ENCODE measurements at places on chromosomes 6 and 20.

DNA sequence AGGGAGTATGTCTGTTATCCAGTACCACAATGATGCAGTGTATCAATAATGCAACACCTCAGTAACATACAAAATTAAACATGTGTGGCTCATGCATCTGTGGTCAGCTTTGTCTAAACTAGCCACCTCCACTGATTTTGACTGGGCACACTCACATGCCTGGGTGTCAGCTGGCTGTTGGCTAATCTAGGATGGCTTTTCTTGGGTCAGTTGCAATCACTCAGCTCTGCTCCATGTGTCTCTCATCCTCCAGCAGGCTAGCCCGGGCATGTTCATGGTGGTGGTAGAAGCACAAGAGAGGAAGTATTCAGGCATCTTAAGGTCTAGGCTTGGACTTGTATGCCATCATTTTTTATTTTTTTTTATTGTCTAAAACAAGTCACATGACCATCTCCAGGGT, 59.3 kb upstream of the JAG1 start:
- no peak for DNase-seq

- DNase-seq, result no peak
Observed at GRCh38 chr20:3606021-3606420, 57.2 kb downstream of the GFRA4 start.

GRCh38 chr6:157432231-157432891, 51.4 kb downstream of the ZDHHC14 start:
- no peak for DNase-seq

GRCh38 chr20:62711703-62712101, 3.1 kb downstream of the NTSR1 start:
- no peak for DNase-seq

- no peak for DNase-seq
Observed at GRCh38 chr6:132053511-132053910, 102.3 kb upstream of the CCN2 start.

DNA sequence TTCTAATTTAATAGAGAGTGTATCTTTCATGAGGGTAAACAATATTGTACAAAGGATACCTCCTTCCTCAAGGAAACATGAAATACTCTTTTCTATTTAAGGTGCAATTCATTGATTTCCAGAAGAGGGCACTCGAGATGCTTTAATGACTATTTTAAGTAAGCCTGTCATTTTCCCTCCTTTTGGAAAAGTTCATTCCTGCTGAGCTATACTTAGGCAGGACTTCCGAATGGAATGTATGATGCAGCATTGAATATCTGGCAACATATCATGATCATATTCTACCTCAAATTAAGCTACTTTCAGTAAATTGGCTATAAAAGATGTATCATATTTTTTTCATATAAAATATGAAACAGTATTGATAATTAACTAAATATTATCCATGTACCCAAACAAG, 5.0 kb downstream of the DST start:
- DNase-seq, result no peak

GRCh38 chr6:150304429-150304828, 64.4 kb upstream of the IYD start:
- no peak for DNase-seq

GRCh38 chr6:56864171-56864616, 90.7 kb upstream of the BEND6 start:
- no peak for DNase-seq

DNA sequence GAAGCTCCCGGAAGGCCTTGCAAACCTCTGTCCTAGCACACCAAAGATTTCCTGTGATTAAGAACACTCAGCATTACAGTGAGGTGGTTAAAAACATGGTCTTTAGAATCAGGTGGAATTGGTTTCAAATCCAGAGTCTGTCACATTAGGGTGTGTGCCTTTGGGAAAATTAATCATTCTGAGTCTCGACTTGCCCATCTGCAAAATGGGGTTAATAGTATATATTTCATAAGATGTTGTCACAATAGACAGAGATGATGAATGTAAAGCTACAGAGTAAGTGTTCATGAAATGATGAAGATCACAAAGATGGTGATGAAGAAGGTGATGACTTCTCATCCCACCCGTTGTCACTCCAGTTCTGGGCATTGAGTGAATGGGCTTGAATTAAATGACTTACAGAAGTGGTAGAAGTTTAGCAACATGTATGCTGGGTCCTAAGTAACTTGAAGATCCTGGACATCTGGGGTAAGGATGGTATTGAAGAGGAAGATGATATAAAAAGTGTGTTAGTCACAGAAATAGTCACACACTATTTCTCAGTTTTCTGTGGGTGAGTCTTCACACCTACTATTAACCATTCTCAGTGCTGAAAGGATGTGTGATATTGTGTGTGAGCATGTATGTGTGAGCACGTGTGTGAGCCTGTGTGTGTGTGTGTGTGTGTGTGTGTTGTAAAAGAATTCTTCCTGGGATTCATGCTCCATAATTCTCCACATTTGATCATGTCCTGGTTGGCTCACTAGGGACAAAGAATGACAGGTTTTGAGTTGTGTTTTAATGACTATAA, 28.0 kb upstream of the NEDD9 start:
- DNase-seq, result no peak

GRCh38 chr6:15365273-15365687, 119.4 kb downstream of the JARID2 start:
- DNase-seq, result peak; percentile 18

- no peak for DNase-seq
Observed at GRCh38 chr6:155126727-155127439, 131.8 kb downstream of the TIAM2 start.

DNA sequence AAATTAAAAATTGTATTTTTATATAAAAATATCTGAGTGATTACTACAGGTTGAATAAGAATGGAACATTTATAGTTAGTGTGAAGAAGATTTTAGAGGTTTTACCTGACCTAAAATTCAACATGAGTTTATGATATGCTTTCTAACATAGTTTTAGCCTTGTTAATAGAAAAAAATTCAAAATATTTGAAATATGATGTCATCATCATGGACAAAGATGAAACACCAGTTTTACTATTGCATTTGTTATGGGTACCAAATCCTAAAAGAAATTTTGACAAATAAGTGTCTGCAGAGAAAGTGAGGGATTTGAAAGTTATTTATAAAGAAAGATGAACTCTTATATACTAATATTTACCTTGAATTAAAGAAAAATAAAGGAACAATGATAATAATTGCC, 479.7 kb downstream of the TBC1D32 start:
- DNase-seq, result no peak

- no peak for DNase-seq
Observed at GRCh38 chr20:62571669-62572344, 70.5 kb upstream of the SLCO4A1 start.

DNA sequence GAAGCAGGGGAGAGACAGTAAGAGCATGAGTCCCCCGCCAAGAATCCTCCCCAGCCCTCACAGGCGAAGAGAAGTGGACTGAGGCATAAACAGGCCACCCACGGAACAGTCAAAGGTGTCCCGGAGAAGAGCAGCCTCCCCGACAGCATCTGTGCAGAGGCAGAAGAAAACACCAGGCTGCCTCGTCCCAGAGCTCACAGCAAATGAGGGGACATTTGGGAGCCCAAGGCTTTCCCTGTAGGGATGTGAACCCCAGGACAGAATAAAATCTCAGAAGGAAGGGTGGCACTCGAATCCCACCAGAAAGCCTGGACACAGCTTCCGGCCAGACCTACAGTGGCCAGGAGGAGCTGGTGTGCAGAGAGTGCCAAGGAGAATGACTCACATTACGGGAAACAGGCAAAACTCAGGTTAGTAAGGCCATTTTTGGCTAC, 90.4 kb downstream of the DLL1 start:
- no peak for DNase-seq

DNA sequence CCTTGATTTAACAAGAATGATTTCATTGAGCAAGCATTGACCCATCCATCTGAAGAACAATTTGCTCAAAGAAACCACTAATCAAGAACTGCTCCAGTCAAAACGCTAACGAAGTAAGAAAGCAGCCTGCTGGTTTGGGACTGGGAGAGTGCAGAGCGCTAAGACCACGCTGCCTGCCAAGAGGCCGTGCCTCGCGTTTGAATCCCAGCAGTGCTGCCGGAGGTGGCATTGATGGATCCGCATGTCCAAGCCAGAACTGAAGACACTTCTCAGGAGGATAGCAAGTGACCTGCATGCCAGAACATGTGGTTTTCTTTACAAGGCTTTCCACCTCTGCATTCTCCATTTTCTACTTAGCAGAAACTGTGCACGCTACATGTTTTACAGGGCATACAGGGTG, 105.2 kb upstream of the FOXC1 start:
- DNase-seq, result no peak

DNA sequence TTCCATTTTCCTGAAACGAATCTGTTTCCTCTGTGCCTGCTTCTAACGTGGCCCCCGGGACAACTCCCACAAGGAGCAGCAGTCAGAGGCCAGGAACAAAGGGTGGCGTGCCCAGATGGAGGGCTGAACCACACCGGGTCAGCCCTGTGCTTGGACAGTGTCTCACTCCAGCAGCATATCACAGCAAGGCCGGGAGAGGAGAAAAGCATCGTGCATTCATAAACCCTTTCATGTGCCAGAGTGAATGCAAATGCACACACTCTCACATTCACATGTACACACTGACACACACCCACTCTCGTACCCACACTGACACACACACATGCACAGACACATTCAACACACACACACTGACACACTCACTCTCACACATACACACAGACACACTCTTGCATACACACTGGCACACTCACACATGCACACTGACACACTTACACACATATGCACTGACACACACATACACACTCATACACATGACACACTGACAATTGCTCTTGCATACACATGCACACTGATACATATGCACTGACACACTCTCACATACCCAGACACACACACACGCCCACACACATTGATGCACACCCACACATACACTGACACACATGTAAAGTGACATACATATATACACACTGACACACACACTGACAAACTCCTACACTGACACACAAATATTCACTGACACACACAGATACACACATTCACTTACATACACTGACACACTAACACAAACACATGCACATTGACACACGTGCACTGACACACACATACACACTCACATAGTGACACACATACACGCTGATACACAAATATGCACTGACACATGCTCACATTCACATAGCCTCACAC, 237.0 kb downstream of the LRFN2 start:
- DNase-seq, result no peak

- DNase-seq, result no peak
Observed at GRCh38 chr20:408843-409696, 971 bp downstream of the RBCK1 start.

DNA sequence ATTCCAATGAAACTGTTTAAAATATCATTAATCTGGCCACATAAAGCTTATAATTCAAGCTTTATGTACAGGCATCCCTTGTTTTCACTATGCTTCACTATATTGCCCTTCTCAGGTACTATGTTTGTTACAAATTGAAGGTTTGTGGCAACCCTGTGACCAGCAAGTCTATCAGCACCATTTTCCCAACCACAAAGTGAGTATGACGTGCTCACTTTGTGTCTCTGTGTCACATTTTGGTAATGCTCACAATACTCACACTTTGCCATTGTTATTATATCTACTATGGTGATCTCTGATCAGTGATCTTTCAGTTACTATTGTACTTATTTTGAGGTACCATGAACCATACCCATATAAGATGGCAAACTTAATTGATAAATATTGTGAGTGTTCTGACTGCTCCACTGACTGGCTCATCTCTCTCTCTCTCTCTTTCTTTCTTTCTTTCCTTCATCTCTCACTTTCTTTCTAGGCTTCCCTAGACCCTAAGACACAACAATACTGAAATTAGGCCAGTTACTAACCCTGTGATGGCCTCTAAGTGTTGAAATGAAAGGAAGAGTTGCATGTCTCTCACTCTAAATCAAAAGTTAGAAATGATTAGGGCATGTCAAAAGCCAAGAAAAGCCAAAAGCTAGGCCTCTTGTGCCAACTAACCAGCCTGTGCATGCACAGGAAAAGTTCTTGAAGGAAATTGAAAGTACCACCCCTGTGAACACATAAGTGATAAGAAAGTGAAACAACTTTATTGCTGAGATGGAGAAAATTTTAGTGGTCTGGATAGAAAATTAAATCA, 227.9 kb downstream of the BCAS1 start:
- DNase-seq, result no peak

- no peak for DNase-seq
Observed at GRCh38 chr20:1538655-1539054, 18.9 kb downstream of the SIRPD start.

GRCh38 chr20:22180244-22180643, 404.1 kb downstream of the FOXA2 start:
- no peak for DNase-seq

- no peak for DNase-seq
Observed at GRCh38 chr20:36030149-36030548, 61.8 kb downstream of the CNBD2 start.

DNA sequence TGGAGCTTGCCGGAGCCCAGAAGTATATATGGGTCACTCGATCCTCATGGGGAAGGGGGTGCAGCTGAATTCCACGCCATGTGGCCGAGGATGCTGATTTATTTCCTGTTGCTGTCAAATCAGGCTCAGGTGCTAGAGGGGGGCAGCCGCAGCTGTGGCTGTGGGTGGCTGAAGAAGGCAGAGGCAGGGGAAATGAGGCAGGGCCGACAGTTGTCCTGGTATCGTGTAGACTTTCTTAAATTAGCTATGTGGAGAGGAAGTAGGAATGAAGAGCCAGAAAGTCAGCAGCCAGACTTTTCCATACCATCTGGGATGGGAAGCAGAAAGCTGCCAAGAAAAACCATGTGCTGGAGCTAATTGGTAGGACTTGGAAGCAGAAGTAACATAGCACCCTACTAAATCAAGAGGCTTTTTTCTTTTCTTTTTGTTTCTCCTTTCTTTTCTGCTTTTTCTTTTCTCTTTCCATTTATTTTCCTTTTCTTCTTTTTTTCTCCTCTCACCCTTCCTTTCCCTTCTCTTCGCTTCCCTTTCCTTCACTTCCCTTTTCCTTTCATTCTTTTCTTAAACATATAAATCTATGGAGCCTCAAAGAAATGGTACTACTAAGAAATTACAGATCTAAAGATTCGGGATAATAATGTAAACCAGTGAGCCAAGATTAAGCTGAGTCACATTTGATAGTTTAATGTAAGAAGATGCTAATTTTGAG, 90.6 kb upstream of the CD83 start:
- no peak for DNase-seq

GRCh38 chr20:9945408-9945807, 89.4 kb upstream of the ANKEF1 start:
- DNase-seq, result no peak

DNA sequence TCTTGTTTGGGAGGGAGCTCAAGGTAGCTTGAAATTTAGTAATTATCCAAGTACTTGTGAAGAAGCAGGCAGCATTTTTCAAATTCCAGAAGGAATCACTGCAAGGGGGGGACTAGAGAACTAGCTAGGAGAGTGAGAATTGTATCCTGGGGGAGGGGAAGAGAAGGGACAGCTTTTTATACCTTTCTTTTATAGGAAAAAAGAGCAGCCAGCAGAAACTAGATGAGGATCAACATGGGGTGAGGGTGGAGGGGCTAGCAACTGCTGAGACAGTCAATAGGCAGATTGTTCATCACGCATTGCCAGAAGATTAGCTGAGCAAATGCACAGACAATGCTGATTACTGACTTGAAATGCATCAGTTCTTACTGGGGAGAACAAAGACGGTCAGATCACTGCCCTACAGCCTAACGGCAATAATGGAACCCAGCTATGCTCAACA, 514.3 kb upstream of the CITED2 start:
- no peak for DNase-seq
